ENCODE measurements at places on chromosomes 13 and 19.

DNA sequence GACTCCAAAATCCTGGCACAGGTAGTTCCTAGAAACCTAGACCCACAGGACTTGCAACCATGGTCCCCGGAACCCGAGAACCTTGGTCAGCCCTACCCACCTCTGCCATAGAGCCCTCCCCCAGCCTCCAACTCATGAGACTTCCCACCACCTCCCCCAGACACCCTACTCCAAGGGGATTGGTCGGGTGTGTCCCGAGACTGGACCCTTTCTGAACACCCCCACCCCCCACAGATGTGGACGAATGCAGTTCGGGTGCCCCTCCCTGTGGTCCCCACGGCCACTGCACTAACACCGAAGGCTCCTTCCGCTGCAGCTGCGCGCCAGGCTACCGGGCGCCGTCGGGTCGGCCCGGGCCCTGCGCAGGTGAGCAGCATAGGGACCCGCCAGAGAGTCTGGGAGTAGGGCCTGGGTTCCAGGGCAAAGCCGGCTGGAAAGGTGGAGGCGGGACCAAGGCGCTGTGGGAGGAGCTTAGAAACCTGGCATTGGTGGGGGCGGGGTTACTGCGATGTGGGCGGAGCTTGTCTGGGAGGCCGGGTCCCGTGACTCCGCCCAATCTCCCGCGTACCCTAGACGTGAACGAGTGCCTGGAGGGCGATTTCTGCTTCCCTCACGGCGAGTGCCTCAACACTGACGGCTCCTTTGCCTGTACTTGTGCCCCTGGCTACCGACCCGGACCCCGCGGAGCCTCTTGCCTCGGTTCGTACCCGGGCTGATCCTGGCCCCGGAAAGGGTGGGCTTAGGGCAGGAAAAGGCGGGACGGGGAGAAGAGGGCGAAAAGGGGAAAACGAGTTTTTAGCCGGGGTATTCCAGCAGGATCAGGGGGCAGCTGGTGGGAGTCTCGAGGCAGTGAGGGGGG, 11.9 kb downstream of the LTBP4 start:
- DNase-seq = peak; percentile 90

- no peak for DNase-seq
Observed at GRCh38 chr19:53047379-53047778, 2.8 kb downstream of the ERVV-2 start.

- DNase-seq = no peak
Observed at GRCh38 chr13:29185926-29186325, 365.8 kb downstream of the MTUS2 start.

GRCh38 chr19:41930322-41930722, 2.1 kb upstream of the ERFL start:
- no peak for DNase-seq

DNA sequence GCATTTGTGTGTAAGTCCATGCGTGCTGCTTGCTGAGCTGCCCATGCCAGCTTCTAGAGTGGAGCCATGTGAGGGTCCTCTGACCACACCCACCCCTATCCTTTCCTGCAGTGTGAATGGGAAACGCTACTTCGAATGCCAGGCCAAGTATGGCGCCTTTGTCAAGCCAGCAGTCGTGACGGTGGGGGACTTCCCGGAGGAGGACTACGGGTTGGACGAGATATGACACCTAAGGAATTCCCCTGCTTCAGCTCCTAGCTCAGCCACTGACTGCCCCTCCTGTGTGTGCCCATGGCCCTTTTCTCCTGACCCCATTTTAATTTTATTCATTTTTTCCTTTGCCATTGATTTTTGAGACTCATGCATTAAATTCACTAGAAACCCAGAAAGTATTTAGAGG, 10.3 kb downstream of the TBCB start:
- DNase-seq = no peak

DNA sequence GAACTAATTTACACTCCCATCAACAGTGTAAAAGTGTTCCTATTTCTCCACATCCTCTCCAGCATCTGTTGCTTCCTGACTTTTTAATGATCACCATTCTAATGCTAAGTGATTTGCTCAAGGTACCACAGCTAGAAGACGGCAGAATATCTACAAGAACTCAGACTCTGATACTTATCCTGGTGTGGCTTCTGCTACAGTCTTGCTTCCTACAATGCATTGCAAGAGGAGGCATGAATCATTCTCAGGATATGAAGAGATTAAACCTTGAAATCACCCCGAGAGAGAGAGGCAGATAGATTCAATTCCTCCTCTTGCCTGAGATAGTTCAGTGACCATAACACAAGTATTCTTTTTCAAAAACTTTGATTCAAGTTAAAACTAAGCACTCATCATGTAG, 306.4 kb downstream of the TBC1D4 start:
- DNase-seq = no peak

GRCh38 chr19:37990362-37990761, 83.4 kb downstream of the SIPA1L3 start:
- no peak for DNase-seq

DNA sequence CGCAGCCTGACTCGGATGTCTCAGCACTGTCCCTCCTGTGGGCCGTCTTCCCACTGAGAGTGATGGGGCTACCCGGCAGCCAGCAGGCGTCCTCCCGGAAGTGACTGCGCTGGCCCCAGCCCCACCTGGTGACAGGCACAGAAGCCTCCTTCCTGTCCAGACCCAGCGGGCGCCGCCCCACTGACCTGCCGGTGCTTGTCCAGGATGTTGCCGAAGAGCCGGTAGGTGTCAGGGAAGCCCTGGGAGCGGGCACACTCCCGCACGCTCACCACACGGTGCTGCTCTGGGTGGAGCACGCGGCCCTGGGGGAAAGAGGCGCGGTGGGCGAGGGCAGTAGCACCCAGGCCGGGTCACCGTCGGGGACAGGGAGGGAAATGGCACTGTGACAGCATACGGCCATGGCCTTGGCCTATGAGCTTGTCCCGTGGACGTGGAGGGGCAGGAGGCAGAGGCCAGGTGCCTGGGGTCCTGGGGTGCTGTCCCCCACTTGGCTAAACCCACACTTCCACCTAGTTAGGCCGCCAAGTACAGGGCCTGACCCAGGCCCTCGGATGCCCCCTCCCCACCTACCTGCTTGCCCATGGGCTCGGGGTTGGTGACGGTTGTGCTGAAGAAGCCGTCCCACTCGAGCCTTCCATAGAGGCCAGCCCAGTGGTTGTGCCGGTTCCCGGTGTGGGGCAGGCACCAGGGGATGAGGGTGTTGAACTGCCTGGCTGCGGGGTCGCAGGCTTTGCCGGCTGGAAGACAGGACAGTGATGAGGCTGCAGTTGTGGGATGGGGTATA, 16.0 kb upstream of the EIF3G start:
- no peak for DNase-seq

GRCh38 chr13:75309981-75310580, 171.9 kb downstream of the TBC1D4 start:
- DNase-seq = no peak

- no peak for DNase-seq
Observed at GRCh38 chr13:31191748-31192147, 8.0 kb upstream of the B3GLCT start.

DNA sequence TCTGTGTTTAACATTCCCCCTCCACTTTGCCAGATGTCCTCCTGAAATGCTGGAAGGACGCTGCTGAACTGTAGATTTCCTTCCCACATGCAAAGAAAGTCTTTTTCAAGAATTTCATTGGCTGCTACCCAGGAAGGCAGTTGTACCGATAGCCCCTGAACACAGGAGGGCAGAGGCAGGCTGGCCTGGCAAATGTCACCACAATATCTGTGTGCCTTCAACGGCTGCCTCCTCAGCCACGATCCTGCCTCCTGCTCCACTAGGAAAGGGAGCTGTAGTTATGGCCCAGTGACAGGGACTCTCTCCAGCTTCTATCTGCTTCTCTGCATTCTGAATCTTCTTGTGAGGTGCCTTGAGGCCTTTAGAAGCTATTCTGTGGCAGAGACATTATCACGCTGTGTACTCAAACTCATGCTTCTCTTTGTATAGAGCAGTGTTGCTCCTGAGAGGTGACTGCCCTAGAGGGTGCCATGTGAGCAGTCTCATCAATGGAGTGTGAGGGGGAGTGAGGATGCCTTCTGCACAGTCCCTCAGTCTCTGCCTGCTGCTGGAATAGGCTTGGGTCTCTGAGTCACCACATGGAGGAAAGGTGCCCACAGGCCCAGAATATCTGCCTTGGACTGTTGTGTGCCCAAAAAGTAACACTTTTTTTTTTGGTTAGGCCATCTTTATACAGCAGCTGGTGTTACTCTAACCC, 279.8 kb downstream of the DNAJC15 start:
- no peak for DNase-seq
